ENCODE measurements at places on chromosomes 4 and X.
A peak's percentile ranks its signal among the peaks of the same experiment; 100 is the strongest.

DNA sequence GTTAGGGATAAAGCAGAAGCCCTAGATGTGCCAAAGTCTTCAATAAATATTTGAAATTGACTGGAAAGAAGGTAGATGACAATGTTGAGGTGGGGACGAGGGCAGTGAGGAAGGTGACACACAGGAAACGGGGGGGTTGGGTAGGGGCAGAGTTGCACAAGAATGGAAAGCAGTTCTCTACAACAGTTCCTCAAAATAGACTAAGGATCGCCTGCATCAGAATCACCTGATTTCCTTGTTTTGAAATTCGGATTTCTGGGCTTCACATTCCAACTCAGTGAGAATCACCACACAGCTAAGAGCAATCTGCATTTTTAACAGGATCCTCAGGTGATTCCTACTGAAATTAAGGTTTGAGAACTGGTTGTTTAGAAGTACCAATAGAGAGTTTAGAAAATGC is 70.6 kb downstream of the ARFIP1 start:
- H3K36me3 ChIP-seq: no peaks in the 10 kb centered on the region
- no peak overlapping the region for H3K27ac ChIP-seq
- peaks cover 5% of the 10 kb centered on the region for H3K4me1 ChIP-seq

GRCh38 chrX:136215559-136215958 is 35.6 kb downstream of the MAP7D3 start:
- no peak for DNase-seq
- no peaks in the 10 kb centered on the region for H3K4me1 ChIP-seq
- H3K36me3 ChIP-seq: no peaks in the 10 kb centered on the region
- H3K27ac ChIP-seq: no peak overlapping the region
- H3K27me3 ChIP-seq: no peaks in the 10 kb centered on the region

DNA sequence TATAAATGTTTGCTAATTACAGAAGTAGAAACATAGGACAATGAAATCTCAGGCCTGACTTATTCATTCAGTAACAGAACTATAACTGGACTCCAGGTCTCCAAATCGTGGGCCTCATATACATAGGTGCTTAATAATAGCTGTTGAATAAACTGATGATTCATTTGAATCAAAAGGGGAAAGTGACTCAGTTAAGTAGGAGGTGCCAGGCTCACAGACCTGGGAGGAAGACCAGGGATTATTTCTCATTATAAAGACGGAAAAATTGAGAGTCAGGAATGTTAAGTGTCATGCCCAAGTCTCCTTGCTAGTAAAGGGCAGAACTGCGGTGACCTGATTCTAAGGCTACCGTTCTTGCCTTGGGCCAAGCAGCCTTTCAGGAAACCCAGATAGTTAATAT is 131.5 kb downstream of the HS3ST1 start:
- H3K4me1 ChIP-seq: no peaks in the 10 kb centered on the region
- no peak overlapping the region for H3K4me3 ChIP-seq
- no peak for DNase-seq
- no peaks in the 10 kb centered on the region for H3K27me3 ChIP-seq

DNA sequence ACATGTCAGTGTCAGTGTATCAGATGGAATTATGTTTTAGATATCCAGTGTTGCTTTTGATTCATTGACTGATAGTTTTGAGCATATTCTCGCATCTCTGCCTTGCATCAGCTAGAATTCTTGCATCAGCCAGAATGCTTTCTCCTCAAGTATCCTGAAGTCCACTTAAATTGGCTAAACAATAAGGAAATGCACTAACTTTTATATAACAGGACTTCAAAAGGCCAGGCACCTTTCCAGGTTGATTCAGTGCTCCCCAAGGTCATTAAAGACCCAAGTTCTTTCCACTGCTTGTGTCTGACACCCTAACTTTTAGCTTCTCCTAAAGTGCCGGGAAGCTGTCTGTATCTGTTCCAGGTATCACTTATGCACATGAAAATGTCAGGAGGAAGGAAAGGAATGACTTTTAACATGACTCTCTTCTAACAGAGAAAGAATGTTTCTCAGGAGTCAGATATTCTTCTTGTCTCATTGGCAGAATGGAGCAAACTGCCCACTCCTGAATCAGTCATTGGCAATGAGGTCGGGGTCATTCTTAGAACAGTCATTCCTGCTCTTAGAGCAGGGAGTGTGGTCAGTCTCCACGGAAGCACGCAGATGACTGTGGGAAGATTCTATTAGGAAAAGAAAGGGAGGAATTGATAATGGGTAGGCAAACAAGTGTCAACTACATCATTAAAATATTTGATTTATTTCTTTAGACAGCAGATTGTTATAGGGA is 92.9 kb upstream of the TLL1 start:
- no peaks in the 10 kb centered on the region for H3K36me3 ChIP-seq
- no peak overlapping the region for H3K27ac ChIP-seq
- no peak for DNase-seq
- no peak overlapping the region for H3K4me3 ChIP-seq

- H3K36me3 ChIP-seq: peaks cover 46% of the 10 kb centered on the region
- no peaks in the 10 kb centered on the region for H3K4me1 ChIP-seq
- no peak overlapping the region for H3K27ac ChIP-seq
Observed at GRCh38 chr4:106339431-106339830, 23.1 kb downstream of the AIMP1 start.

DNA sequence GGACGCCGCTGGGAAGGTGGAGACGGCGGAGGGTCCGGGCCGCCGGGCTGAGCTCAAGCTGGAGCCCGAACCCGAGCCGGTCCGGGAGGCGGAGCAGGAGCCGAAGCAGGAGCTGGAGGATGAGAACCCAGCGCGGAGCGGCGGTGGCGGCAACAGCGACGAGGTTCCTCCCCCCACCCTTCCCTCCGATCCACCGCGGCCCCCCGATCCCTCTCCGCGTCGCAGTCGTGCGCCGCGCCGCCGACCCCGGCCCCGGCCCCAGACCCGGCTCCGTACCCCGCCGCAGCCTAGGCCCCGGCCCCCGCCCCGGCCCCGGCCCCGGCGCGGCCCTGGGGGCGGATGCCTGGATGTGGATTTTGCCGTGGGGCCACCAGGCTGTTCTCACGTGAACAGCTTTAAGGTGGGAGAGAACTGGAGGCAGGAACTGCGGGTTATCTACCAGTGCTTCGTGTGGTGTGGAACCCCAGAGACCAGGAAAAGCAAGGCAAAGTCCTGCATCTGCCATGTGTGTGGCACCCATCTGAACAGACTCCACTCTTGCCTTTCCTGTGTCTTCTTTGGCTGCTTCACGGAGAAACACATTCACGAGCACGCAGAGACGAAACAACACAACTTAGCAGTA is 483 bp downstream of the USP27X start:
- H3K27ac ChIP-seq: peak overlapping the region; percentile 69
- H3K36me3 ChIP-seq: no peaks in the 10 kb centered on the region
- no peak for DNase-seq
- H3K4me1 ChIP-seq: peaks cover 3% of the 10 kb centered on the region

- no peak overlapping the region for H3K27ac ChIP-seq
- no peak overlapping the region for H3K4me3 ChIP-seq
- H3K27me3 ChIP-seq: no peaks in the 10 kb centered on the region
- no peak for DNase-seq
- no peaks in the 10 kb centered on the region for H3K36me3 ChIP-seq
Observed at GRCh38 chr4:62814510-62815047, 1594.7 kb downstream of the TECRL start.

GRCh38 chrX:38069273-38069672 is 62.9 kb downstream of the SYTL5 start:
- H3K4me3 ChIP-seq: no peak overlapping the region
- no peaks in the 10 kb centered on the region for H3K4me1 ChIP-seq
- no peaks in the 10 kb centered on the region for H3K27me3 ChIP-seq
- H3K27ac ChIP-seq: no peak overlapping the region

DNA sequence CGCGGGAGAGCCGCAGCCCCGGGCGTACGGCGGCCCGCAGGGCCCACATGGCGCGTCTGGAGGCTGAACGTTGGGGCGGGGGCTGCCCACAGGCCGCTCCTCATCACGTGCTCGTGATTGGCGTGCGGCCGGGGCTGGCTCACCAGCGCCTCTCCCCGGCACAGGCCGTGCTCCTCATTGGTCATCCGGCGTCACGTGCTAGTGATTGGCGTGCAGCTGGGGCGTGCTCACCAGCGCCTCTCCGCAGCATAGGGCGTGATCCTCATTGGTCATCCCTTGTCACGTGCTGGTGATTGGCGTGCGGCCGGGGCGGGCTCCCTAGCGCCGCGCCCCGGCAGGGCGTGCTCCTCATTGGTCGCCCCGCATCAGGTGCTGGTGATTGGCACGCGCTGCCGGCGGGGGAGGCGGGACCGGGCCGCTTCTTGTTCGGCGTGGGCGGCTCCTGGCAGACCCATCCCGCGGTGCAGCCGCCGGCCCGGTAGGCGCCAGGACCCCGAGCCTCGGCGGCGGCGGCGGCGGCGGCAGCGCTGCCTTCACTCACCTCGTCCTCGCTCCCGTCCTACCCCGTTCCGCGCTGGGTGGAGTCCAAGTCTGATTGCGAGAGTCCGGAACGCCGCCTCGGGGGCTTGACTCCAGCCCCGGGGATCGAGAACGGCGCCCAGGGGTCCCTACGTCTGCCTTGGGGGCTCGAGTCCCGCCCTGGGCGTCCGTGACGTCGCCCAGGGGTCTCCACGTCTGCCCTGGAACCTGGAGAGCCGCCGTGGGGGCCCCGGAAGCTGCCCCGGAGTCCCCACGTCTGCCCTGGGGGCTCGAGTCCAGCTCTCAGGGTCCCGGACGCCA is at the start of gene GTPBP6:
Gene GTPBP6, minus strand, starts transcription at position 58 of the 840 bp plus-strand sequence. Its CDS starts 9 bp downstream, at position 49.
- H3K27ac ChIP-seq: peak within 1 kb of the TSS; percentile 94
- H3K4me1 ChIP-seq: peaks cover 31% of the 10 kb centered on the region
- peaks cover 19% of the 10 kb centered on the region for H3K36me3 ChIP-seq
- peak; percentile 99 for DNase-seq
- peak within 1 kb of the TSS; percentile 88 for H3K4me3 ChIP-seq
- H3K27me3 ChIP-seq: no peaks in the 10 kb centered on the region

GRCh38 chr4:158347556-158347955 is 137.3 kb downstream of the TMEM144 start:
- no peaks in the 10 kb centered on the region for H3K27me3 ChIP-seq
- no peaks in the 10 kb centered on the region for H3K36me3 ChIP-seq
- H3K27ac ChIP-seq: no peak overlapping the region
- DNase-seq: no peak

GRCh38 chr4:30616942-30617646 is 103.1 kb upstream of the PCDH7 start:
- no peaks in the 10 kb centered on the region for H3K27me3 ChIP-seq
- no peak overlapping the region for H3K4me3 ChIP-seq
- DNase-seq: no peak
- no peaks in the 10 kb centered on the region for H3K4me1 ChIP-seq

DNA sequence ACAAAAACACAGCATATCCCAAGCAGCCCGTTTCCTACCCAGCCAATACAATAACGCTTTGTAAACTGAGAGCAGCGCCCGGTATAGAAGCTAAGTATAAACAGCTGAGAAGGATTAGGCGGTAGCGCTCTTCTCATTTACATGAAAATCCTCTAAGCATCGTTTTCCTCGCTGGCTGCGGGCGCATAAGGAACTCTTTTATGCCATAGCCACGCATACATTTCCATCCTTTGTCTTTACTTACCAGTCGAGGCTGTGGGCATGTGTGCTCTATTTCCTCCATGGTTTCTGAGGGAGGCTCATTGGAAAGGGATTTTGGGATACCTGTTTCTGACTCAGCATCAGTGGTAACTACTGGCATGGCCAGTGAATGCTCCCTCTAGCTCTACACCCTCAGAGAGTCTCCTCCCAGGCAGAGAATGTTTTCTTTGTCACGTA is 383 bp downstream of the PCYT1B start:
- DNase-seq: no peak
- peak overlapping the region; percentile 2 for H3K4me3 ChIP-seq
- H3K4me1 ChIP-seq: no peaks in the 10 kb centered on the region
- H3K27ac ChIP-seq: no peak overlapping the region
- H3K36me3 ChIP-seq: no peaks in the 10 kb centered on the region
- H3K27me3 ChIP-seq: no peaks in the 10 kb centered on the region

DNA sequence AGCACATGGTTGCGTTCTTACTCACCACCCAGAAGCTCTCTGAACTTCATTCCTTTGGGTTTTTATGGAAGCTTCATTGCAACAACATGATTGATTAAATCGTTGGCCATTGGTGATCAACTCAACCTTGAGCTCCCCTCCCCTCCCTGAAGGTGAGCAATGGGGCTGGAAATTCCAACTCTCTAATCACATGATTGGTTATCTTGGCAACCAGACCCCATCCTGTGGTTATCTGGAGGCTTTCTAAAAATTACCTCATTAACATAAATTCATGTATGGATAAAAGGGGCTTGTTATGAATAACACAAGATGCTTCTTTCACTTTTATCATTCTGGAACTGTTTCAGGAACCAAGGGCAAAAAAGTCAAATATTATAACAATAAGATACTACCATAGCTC is 34.6 kb upstream of the NMU start:
- H3K4me1 ChIP-seq: no peaks in the 10 kb centered on the region
- H3K27ac ChIP-seq: no peak overlapping the region
- H3K27me3 ChIP-seq: no peaks in the 10 kb centered on the region

Measured in effector memory CD4-positive, alpha-beta T cell (primary cell).